ENCODE measurements at places on chromosomes 5 and 9.

DNA sequence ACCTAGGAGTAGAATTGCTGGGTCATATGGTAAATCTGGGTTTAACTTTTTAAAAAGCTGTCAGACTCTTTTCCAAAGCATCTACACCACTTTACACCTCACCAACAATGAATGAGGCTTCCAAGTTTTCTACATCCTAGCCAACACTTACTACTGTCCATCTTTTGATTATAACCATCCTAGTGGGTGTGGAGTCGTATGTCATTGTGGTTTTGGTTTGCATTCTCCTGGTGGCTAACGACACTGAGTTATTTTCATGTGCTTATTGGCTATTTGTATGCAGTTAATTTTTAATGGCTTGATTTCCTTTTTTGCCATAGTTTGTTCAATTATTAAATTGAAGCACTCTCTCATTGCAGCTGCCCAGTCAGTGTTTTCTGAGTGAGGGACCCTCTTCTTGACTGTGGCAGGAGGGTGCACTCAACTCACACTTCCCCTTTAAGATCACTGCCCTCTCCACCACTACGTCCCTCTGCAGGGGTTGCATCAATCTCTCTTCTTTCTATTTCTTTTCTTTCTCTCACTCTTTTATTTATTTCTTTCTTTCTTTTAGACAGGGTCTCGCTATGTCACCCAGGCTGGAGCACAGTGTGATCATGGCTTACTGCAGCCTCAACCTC, 182.3 kb downstream of the C9orf152 start:
- DNase-seq, result no peak

DNA sequence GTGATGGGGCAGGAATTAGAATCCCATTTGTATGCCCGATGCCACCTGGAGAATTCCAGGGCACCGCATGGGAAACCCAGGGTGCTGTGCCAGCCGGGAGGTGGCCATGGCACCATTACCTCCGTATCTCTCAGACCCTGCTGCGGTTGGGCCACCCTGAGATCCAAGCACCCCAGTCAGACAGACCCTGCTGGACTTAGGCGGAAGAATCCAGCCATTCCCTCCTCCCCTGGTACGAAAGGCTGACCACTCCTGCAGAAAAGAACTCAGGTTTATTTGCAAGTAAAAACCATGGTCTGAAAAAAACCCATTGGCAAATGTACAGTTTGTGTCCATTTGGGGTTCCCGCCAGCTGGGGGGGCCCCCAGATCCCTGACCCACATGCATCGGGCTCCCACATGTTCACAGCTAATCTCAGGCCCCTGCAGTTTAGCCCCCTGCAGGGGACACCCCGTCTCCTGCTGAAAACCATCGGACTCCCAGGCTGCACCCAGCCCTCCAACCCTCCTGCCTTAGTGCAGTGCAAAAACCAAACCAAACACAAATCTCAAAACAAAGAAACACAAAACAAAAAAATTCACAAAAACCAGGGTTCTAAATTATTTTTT, 23.6 kb upstream of the SARDH start:
- DNase-seq, result no peak

- DNase-seq, result no peak
Observed at GRCh38 chr9:120593250-120593954, 13.4 kb upstream of the CDK5RAP2 start.

- no peak for DNase-seq
Observed at GRCh38 chr9:133538851-133539833, 4.6 kb downstream of the ADAMTSL2 start.

DNA sequence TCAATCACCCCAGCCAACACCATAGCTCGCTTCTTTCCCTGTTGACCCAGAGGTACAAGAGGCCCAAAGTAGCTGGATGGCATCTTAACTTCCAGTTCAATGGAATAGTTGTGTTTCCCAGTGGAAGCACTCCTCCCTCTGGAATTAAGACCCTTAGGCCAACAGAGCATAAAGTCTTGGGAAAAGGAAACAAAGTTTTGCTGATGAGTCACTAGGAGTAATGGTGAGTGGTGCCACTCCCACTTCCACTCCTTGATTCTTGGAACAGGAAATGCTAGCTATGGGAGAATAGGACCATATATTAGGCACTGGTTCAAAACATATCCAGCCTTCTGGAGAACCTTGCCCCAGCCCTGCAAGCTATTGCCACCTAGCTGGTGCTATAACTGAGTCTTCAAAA, 44.7 kb upstream of the LMX1B start:
- no peak for DNase-seq

GRCh38 chr9:26308328-26308727, 584.3 kb downstream of the CAAP1 start:
- no peak for DNase-seq

- no peak for DNase-seq
Observed at GRCh38 chr9:92508018-92508820, 25.9 kb upstream of the ASPN start.

DNA sequence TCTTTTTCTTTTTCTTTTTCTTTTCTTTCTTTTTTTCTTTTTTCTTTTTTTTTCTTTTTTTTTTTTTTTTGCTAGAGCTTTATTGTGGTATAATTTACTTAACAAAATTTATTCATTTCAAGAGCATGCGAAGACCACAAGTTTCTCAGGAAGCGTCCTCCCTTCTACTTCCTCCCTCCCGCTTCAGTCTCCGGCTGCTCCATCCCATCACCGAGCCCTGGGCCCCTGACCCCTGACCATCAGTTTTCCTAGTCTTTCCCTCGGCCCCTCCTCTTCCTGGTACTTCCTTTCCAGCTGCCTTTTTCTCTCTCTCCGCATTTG, 34.7 kb downstream of the C9orf152 start:
- DNase-seq, result no peak

GRCh38 chr9:110455860-110456259, 118.2 kb upstream of the TXNDC8 start:
- DNase-seq, result no peak

- DNase-seq, result no peak
Observed at GRCh38 chr9:136044207-136044970, 50.7 kb downstream of the NACC2 start.

DNA sequence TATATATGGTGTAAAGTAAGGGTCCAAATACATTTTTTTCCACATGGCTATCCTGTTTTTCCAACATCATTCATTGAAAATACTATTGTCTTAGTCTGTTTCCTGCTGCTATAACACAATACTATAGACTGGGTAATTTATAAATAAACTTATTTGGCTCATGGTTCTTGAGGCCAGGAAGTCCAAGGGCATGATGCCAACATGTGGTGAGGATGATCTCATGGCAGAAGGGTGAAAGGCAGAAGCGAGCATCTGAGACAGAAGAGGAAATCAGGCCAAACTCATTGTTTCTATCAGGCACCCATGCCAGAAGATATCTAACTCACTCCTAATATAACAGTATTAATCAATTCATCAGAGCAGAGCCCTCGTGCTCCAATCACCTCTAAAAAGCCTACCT, 42.6 kb downstream of the ANKRD55 start:
- DNase-seq, result no peak

- DNase-seq, result no peak
Observed at GRCh38 chr9:98632839-98633238, 75.9 kb downstream of the GABBR2 start.

DNA sequence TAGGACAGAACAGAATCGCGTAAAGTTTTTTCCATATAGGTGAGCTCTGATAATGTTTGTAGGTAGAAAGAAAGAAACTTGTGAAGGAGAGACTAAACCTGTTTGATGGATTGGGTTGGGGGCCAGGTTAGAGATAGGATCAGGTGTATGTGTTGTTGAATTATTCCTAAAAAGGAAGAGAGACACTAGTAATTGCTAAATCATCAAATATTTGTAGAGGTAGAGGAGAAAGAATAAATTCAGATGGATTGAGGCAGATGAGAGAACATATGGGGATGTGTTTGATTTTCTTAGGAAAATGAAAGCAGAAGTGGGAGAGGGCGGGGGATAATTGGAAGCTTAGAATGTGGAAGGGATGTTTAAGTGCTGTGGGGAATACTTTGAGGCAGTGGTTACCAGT, 7.7 kb downstream of the ZCCHC7 start:
- DNase-seq, result no peak

- no peak for DNase-seq
Observed at GRCh38 chr5:170863646-170864045, 1.8 kb downstream of the RANBP17 start.

- DNase-seq, result no peak
Observed at GRCh38 chr9:100027543-100027942, 71.3 kb downstream of the ERP44 start.

- DNase-seq, result no peak
Observed at GRCh38 chr5:154465169-154465568, 12.9 kb downstream of the HAND1 start.

GRCh38 chr5:141476132-141476911, 556 bp downstream of the PCDHGC3 start:
- no peak for DNase-seq
